ENCODE measurements at places on chromosomes 6 and 20.
A peak's percentile ranks its signal among the peaks of the same experiment; 100 is the strongest.

- peak; percentile 26 for DNase-seq
Observed at GRCh38 chr6:133590814-133591213, 298.1 kb upstream of the TCF21 start.

DNA sequence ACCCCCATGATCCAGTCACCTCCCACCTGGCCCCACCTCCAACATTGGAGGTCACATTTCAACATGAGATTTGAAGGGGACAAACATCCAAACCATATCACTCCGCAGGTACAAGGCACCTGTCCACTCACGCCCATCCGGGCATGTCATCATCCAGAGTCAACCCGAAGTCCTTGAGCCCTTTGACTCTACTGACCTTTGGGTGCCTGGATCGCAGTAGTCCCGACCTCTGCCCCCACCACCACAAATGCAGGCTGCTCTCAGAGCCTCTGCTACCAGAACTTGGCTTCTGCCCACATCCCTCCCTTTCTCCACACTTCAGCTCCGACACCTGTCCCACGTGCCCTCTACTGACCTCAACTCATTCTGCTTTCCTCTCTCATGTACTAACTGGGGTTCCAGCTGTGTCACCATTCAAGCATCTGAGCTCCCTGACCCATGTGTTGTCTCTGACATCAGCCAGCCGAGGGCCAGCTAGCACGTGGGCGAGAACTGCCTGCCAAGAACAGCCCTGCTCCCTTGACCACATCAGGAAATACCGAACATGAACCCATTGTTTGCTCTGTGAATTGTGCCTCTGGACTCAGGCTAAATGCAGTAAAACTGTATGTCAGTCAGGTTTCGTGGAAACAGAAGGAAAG, 498.3 kb upstream of the SULF2 start:
- peak; percentile 96 for DNase-seq

DNA sequence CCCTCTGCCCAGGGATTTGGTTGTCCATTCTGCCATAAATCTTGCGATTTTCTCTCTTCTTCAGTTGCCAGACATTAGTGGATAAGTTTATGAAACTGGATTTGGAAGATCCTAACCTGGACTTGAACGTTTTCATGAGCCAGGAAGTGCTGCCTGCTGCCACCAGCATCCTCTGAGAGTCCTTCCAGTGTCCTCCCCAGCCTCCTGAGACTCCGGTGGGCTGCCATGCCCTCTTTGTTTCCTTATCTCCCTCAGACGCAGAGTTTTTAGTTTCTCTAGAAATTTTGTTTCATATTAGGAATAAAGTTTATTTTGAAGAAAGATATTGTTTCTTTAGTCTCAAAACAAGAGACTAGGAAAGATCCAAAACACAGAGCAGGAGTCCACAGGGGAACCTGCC, at the start of gene SAPCD1:
TSS of gene SAPCD1 (plus strand) at position 301 of the 400 bp plus-strand sequence. CDS start 399 bp downstream, outside the sequence.
- no peak for DNase-seq

- no peak for DNase-seq
Observed at GRCh38 chr6:52904562-52905279, 4.8 kb downstream of the GSTA3 start.

DNA sequence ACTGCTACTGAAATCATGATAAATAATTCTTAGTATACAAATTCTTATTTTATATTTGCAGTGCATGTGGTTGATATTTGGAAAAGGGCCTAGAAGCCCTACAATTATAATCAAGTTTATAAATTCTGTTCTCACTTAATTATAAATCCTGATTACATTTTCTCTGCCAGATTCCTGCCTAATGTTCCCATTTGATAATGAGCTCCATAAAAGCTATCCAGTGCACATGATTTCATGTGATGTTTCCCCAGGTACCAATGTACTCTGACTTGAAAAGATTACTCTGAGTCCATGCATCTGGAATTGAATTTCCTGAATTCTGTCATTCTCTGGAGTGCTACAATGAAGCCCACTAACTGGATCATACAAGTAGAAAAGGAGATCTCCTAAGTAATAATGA, 292.2 kb downstream of the FRK start:
- DNase-seq, result no peak

- no peak for DNase-seq
Observed at GRCh38 chr6:18601516-18602020, 214.4 kb downstream of the RNF144B start.

- no peak for DNase-seq
Observed at GRCh38 chr6:138772596-138773176, 883 bp upstream of the CCDC28A start.

DNA sequence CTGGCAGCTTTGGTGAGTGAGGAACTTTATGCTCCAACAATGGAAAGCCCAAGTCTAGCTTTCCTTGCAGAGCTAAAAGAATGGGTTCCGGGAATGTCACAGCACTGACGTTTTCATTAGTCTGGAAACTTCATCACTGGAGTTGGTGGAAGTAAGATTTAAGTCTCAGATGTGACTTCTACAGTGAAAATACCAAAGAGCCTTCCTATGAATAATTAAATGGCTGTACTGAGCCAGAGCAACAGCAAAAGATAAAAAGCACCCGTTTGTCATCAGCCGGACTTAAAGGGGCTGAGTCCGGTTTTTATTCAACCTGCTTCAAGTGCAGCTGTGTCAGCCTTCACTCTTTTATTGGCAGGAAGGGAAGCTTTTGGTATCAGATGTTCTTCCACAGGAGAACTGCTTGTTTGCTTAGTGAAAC, 46.5 kb upstream of the SHLD1 start:
- no peak for DNase-seq

DNA sequence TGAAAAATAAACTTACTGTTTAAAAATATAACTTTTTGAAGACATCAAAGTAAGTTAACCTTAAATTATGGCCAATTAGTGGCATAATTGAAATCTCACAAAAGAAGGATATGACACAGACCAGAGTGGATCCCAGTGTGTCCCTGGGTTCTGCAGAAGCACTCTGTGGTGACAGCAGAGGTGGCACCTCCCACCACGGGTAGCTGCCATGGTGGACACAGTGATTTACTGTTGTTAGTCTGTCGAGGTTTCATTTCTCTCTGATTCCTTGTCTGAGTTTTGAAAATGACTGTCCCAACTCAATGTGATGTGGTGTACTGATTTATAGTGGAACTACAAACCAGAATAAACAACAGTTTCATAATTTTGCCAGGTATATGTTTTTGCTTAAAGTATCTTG, 76.5 kb downstream of the TULP4 start:
- DNase-seq, result no peak

GRCh38 chr6:151475653-151476523, 17.9 kb upstream of the CCDC170 start:
- DNase-seq, result peak; percentile 57

GRCh38 chr20:63194007-63194796, 21.7 kb downstream of the YTHDF1 start:
- no peak for DNase-seq

DNA sequence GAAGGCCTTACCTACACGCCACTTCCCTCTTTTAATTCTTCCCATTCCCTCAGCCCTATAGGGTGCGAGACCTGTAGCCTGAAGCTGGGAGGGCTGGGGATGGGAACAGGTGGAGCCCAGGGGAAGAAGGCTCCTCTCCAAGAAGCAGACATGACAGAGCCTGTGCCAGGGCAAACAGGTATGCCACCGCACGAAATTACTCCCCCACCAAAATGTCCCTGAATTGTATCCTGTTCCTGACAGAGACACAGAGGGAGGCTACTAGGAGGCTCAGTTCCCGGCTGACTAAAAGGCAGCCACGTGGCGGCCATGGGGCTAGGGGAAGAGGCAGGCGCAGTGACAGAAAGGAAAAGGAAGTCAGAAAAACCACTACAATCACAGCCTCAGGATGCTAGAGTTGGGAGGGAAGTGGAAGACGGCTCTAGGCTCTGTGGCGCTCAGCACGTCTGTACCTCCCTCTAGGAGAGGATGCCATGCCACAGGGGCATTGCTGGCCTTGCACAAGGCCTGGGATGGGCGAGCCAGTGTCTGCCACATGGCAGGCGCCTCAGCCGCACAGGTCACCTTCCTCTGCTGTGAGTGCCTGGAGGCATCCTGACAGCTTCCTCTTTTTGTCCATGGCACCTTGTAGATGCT, 27.7 kb downstream of the TFEB start:
- no peak for DNase-seq

DNA sequence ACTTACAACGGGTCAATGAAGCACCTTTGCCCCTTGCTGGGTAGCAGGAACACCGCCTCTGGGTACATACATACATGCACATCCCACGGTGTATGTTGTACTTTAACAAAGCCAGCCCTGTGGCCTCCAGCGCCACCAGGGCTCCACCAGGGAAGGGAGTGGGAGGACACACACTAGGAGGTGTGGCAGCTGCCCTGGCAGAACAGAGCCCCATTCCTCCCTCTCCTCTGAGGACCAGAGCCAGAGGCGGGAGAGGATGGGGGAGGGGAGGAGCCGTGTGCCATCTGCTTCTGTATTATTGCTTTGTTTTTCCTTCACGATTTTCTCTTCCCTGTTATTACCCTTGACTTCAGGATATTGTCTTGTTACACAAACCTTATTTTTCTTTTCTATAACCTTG, 105.8 kb upstream of the TRAF3IP2 start:
- DNase-seq, result peak; percentile 50

GRCh38 chr6:66538551-66539135, 831.6 kb upstream of the EYS start:
- no peak for DNase-seq

- no peak for DNase-seq
Observed at GRCh38 chr6:70557998-70558397, 8.7 kb upstream of the SDHAF4 start.

- DNase-seq, result no peak
Observed at GRCh38 chr20:44370639-44371218, 15.2 kb downstream of the HNF4A start.

- peak; percentile 28 for DNase-seq
Observed at GRCh38 chr20:1397710-1398109, 4.9 kb upstream of the FKBP1A start.

DNA sequence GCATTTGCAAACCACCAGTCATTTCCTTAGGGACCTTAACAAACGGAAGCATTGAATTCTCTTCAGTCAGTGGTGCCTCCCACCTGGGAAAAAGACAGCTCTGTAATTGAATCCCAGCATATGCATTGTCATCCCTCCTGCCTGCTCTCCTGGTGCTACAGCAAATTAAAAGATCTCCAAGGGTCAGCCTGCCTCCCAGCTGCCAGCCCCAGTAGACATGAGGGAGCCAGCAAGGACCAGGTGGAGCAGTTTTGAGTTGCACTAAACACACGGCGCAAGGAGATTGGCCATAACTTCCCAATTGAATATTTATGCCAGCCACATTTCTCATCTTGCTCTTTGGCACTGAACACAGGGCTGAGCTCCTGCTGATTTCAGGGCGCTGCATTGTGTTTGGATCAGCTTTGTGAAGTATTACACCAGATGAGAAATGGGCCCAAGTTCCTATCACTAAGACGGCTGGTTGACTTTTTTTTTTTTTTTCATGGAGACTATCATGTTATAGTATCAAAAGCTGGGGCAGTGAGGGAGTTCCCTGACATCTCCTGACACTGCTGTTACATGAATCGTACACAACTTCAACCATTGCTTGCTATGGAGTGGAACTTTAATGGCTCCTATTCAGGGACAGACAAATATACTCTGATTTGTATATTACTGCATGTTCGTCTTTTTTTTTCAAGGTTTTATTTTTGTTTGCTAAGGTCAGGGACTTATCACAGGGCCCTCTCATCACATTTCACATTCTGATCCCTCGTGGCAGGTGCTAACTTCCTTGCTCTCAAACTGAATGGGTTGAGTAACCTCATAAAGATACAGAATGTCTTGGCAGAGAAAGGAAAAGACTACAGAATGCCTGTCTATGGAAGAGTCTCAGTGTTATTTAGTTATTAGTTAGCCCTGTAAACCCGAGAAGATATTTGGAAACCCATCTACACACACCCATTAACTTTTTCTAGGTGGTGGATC, 191.1 kb downstream of the EYA4 start:
- DNase-seq, result peak; percentile 93

GRCh38 chr6:43746071-43746470, 23.9 kb upstream of the VEGFA start:
- no peak for DNase-seq

GRCh38 chr20:51373713-51374455, 168.6 kb downstream of the NFATC2 start:
- no peak for DNase-seq

DNA sequence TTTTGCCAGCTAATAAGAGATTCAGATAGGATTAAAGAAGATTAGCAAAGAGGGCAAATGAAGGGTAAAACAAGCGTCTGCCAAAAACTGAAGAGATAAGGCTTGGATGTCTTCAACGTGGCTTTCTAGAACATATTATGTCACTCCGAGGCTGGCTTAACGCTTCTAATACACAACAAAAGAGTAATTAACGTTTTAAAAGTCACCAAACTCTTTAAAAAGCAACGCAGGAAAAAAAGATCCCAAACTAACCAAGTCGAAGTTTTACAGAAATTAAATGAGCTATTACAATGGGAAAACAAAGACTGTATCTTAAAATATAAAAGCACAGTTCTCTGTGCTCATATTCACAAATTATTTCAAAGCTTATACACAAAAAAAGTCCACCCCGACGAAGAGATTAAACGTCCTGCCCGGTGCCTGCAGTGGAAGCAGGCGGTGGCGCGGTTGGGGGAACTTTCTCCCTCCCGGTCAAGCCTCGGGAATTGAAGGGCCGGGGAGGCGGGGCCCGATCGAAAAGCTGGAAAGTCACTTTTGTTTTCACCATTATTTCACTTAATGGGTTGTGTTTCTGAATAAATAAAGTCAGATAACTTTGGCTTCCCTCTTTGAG, 1.2 kb downstream of the MAK start:
- no peak for DNase-seq

DNA sequence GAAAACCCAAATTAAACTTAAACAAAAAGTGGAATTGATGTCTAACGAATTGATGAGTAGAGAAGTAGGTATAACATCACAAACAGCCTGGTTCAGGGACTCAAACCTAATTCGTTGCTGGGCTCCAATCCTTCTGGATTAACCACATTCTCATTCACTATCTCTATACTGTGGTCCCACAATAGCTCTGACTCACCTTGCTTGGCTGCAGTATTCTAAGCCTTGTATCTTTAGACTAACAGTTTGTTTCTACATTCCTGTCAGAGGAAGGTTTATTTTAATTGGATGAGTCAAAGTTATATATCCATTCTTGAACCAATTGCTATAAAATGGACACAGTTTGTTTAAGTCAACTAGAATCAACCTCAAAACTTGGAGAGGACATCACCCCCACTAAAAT, 530.5 kb upstream of the PTCHD4 start:
- DNase-seq, result peak; percentile 27

DNA sequence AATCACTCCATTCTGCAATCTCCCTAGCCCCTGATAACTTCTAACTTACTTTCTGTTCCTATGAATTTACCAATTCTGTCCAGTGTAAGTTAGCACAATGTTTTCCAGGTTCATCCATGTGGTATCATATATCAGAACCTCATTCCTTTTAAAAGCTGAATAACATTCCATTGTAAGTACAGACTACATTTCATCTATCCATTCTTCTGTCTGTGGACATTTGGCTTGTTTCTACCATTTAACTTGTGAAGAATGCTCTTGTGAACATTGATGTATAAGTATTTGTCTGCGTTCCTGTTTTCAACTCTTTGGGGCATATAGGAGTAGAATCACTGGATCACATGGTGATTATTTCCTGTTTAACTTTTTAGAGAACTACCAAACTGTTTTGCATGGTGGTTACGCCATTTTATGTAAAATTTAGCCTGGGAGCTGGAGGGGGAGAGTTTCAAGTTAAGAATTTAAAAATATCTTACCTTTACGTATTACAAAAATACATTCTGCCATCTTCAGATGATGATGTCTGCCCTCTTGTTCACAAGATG, 156.5 kb downstream of the BTBD3 start:
- no peak for DNase-seq

- DNase-seq, result peak; percentile 58
Observed at GRCh38 chr20:3753098-3753497, 14.5 kb downstream of the ADISSP start.

- peak; percentile 8 for DNase-seq
Observed at GRCh38 chr6:156890627-156891314, 113.6 kb downstream of the ARID1B start.

All from LHCN-M2 (cell line).